ENCODE measurements at places on chromosomes 3 and 15.

GRCh38 chr3:123028233-123028828 lies 768 bp upstream of the SEMA5B start:
- peak; percentile 77 for DNase-seq

DNA sequence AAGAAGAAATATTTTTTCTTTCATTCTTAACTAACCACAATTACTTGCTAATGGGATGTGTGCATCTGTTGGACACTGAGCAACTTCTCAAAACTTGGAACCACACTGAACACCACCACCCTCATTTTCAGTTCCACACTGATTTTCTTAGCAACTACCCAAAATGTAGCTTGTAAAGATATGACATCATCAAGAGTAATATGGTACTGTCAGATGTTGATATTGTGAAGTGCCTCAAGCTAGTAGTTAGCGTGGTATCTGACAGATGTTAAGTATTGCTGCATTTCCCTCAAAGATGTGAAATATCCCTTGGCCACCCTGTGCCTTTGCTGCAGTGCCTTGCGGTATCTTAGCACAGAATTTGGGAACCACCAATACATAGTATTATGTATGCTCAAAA lies 9.3 kb downstream of the RFTN1 start:
- peak; percentile 36 for DNase-seq

DNA sequence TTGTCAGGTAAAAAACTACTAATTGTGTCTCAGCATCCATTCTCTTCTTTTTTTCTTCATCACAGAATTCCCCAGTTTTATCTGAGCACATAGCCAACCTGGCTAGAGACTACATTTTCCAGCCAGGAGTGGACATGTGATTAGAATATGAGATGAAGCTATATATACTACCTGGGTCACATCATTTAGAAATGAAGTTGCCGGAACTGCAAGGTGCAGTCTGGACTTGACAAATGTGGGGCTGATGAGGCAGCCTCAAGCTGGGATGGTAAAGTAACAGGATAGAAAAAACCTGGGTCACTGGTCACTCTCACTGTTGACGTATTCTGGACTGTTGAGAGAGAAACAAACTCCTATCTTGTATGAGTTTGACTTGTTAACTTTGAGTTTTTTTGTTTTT lies 99.6 kb downstream of the STRIT1 start:
- no peak for DNase-seq

- no peak for DNase-seq
Measured at GRCh38 chr3:49992326-49992725, 52.4 kb downstream of the RBM6 start.

DNA sequence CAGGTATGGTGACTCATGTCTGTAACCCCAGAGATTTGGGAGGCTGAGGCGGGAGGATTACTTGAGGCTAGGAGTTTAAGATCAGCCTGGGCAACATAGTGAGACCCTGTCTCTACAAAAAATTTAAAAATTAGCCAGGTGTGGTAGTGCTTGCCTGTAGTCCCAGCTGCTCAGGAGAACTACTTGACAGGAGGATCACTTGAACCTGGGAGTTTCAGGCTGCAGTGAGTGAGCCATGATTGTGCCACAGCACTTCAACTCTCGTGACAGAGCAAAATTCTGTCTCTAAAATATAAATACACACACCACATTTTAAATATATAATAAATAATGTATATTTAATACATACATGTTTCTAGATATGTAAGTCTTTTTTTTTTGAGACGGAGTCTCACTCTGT lies 53.5 kb upstream of the TEX264 start:
- DNase-seq: no peak

DNA sequence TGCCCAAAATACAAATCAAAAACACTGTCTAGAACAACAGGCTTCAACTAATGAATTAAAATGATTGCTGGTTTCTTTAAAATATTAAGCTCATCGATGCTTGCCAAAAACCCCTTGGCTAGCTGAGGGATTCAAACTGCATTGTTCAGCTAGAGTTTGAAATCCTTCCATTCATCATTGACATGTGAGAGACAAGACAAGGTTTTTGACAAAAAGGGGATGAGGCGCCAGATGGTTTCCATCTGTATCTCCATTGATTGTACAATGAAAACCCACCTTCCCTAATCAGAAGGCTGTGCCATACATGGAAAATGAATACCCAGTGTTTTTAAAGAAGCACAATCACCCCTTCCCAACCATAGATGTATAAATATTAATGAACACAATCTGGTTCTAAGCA lies 67.8 kb downstream of the THRB start:
- no peak for DNase-seq

GRCh38 chr3:123076496-123077418 lies 9.9 kb downstream of the PDIA5 start:
- DNase-seq: no peak

DNA sequence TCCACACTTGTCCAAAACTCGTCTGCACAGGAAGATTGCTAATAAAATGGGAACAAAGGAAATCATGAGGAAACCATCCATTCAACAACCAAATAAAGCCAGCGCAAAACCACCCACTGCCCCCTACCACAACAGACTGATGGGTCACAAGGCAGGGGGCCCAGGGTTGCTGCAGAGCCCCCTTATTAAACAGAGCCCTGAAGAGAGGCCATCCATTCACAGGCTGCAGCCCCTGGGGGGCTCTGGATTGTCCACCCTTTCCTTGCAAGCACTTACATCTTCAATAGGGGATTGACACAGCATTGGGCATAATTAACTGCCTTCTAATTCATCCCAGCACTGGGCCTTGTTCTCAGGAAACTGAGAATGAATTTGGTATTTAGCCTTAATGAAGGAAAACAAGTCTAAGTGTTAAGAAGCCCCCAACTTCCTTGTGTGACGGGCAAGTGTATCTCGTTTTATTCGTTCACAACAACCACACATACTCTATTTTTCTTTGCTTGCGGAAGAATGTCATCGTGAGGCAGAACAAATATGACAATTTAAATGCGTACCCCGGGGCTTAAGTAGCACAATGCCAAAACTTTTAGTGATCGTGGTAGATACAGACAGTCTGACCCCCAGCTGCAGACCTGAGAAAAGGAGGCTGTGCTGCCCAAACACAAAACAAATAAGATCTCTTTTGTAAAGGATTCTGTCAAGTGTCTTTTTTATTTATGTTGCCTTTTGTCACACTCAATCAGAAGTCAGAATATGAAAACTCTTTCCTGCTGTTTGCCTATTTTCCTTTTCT lies 144.0 kb downstream of the SEMA6D start:
- DNase-seq: no peak

DNA sequence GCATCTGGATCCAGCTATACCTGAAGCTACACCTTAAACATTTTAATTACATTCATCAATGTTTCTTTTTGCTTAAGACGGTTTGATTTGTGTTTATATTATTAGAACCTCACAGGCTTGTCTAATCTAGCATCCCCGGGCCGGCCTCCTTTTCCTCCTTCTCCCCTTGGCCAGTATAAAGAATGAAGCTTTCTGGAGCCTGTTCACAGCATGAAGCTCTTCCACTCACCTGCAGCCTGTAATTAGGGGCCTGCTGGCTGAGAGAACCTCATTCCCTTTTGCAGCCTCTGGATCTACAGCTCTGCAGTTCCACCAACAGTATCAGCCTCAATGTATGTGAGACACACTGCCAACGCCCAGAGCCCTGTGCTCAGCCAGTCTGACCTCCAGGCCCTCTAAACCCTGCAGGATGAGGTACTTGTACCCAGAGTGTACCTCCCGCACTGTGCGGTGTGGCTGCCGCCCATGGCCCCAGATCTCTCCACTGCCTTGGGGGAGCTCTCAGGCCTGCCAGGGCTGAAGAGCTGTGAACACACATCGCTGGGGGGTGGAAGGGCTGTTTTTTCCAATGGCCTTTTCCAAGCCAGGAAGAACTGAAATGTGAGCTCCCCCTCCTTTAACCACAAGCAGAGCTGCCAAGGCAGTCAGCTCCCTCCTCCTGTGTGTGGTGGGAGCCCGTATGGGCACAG lies 114.7 kb upstream of the ALDH1A3 start:
- DNase-seq: no peak

DNA sequence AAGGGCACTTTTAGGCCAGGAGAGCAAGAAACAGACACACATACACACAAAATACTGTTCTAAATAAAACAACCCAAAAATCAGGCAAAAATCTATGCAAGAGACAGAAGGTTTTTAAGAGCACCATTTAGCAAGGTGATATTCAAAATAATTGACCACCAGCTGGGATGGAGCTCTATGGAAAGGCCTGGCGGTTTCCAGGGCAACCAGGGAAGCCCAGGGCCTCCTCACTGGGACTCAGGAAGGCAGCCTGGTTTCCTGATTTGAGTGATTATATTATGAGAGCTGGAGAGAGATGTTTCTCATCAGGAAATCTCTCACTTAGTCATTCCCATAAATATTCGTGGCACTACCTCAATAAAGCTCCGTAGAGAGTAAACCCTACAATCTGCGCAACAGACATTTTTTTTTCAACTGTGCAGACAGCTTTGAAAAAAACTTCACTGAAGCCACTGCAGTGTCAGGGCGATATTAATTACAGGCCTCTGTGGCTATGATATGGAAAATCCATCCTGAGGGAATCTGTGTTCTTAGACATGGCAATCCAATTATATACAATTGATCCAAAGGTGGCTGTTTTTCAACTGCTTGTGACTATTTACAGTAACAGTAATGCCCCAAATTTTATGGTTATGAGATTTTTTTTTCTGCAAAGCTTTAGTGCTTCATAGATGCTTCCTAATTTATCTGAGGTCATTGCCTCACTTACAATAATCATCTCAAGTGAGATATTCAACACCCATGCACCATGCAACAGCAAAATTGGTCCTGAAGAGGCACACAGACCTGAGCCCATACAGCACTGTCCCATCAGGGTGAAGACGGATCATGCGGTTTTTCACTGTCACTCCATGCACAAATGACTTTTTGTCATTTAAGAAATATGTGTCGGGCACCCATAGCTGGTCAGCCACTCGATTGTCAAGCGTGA lies 152.1 kb downstream of the GABRB3 start:
- DNase-seq: no peak

Measured in AML-193 (cell line).